H1 (cell line): ENCODE measurements at places on chromosomes 7 and 10.
A peak's percentile ranks its signal among the peaks of the same experiment; 100 is the strongest.

- DNase-seq = no peak
Measured at GRCh38 chr7:50978633-50979215, 196.0 kb upstream of the GRB10 start.

DNA sequence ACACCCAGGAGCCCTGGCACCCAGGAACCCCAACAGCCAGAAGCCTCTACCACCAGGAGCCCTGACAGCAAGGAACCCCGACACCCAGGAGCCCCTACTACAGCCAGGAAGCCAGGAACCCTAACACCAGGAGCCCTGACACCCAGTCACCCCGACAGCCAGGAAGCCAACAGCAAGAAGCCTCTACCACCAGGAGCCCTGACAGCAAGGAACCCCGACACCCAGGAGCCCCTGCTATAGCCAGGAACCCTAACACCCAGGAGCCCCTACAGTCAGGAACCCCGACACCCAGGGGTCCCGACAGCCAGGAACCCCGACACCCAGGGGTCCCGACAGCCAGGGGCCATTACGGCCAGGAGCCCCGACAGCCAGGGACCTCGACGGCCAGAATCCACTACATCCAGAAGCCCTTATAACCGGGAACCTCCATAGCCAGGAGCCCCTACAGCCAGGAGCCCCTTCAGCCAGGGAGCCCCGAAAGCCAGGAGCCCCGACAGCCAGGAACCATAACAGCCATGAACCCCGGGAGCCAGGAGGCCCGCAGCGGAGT, 440 bp upstream of the GLRX3 start:
- no peak for DNase-seq

GRCh38 chr7:108000875-108001763, 1.8 kb downstream of the LAMB1 start:
- peak; percentile 71 for DNase-seq

DNA sequence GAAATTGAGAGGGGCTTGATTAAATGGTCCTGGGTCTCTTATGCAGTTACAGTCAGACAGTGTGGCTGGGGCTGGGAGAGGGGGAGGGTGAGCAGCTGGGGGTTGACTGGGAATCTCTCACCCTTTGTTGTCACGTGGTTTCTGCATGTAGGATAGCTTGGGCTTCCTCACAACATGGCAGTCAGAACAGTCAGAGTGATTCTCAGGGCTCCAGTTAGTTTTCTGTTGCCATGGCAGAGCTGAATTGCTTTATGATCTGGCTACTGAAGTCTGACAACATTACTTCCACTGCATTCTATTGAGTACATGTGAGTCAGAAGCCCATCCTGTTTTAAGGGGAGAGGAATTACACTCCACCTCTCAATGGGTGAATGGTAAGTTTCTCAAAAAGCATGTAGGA, 102.7 kb downstream of the WDR11 start:
- DNase-seq = no peak
